ENCODE measurements at places on chromosomes 2 and 18.

DNA sequence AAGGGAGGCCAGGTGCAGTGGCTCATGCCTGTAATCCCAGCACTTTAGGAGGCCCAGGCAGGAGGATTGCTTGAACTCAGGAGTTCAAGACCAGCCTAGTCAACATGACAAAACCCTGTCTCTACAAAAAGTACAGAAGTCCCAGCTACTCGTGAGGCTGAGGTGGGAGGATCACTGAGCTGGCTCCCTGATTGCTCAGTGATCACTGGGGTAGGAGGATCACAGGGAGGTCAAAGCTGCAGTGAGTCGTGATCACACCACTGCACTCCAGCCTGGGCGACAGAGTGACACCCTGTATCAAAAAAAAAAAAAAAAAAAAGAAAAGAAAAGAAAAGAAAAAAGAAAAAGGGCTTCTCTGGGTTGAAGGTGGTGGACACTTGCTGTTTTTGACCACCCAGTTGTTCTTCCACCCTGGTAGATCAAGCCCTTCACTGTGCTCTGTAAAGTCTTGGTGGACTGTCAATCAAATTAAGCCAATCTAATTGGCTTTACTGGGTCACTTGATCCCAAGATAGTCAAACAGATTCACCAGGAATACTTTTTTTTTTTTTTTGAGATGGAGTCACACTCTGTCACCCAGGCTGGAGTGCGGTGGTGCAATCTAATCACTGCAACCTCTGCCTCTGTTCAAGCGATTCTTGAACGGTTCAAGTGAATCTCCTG, 191.6 kb downstream of the AGPS start:
- no peak for DNase-seq

DNA sequence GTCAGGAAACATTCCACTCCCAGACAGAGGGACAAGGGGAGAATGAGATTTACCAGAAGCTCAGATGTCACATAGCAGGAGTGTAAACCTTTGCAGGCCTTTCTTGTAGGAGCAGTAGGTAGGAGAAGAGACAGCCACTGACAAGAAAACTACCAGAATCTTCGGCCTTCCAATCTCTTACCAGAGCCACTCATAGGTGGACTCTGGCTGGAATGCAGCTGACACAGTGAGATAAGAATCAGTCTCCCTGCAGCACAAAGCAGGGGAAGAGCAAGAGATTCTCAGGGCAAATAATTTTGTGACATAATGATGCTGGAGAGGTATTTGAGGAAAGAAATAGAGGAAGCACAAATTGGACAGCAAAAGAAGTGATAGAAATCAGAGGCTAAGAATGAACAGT, 1534.5 kb downstream of the DPP10 start:
- DNase-seq: no peak

DNA sequence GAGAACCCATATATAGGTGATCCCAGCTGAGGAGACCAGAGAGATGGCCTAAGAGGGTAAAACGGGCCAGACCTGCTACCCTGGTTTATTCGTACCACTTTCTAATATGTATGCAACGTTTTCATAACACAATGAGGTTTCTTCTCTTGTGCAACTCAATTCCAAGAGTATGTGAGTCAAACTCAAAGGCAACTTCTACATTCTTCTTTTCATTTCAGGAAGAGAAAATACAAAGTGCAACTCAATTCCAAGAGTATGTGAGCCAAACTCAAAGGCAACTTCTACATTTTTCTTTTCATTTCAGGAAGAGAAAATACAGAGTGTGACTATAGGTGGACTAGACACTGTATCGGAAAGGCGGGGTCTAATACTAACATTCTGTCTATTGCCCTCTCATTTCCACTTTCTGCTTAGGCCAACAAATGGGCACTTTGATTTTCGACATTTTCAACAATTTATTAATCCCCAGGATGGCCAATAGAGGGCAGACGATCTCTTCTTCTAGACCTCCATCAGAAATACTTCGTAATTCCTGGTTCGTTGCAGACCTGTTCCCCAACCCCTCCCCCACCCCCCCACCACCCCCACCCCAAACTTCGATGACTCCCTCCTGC, 3.7 kb upstream of the CRIM1 start:
- no peak for DNase-seq

DNA sequence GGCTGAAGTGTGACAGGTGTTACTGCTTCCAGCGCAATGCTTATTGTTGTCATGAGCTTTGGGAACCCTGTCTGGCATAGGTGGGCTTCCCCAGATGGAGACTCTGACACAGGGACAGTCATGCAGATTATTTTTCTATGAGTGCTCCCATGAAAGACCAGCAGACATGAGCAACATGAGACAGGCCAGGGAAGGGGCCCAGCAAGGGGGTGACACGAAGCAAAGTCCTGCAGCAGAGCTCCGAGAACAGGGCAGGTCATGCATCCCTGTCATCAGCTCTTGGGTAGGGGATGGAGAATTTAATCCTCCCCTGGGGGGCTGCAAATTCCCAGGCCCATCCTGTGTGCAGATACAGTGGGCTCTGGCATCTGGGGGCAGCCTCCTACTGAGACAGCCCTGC, 77.4 kb downstream of the CTAGE1 start:
- no peak for DNase-seq

- DNase-seq: no peak
Measured at GRCh38 chr2:61807036-61807757, 46.7 kb downstream of the FAM161A start.

GRCh38 chr18:13562494-13563029, 163.8 kb downstream of the FAM210A start:
- peak; percentile 82 for DNase-seq

- no peak for DNase-seq
Measured at GRCh38 chr18:66623821-66624220, 19.9 kb upstream of the CDH19 start.

DNA sequence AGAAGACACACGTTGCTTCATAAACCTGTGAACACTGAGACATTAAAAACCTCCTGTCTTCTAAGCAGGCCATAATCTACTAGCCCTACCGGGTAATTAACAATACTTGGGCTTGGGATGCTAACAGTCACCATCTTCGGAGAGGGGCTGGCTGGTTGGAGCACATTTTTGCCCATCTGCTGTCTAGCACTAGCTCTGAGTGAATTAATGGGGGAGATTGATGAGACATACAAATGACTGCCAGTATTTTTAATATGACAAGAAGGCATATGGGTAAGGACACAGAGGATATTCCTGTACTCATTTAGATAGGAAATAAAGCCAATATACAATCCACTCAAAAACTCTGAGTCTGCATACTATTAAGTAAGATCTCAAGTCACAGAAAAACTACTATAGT, 651.6 kb upstream of the SOX11 start:
- no peak for DNase-seq

DNA sequence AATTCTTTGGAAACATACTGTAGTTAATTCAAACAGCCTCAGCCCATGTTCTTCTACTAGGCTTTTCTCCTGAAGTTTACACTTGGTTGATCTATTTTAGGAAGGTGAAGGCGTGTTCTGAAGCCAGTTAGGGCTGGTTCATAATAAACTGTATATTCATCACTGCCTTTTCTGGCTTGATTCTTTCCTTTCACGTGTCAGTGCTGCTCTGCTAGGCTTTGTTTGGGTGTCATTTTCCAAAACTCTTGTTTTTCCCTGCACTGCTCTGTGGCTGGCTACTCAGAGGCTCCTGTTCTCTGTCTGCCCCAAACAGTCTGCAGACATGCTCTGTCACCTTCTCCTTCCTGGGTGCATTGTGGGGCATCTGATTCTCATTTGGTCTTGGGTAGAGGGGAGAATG, 136.1 kb downstream of the PARD3B start:
- no peak for DNase-seq

- DNase-seq: no peak
Measured at GRCh38 chr2:72012886-72013574, 134.6 kb downstream of the CYP26B1 start.

DNA sequence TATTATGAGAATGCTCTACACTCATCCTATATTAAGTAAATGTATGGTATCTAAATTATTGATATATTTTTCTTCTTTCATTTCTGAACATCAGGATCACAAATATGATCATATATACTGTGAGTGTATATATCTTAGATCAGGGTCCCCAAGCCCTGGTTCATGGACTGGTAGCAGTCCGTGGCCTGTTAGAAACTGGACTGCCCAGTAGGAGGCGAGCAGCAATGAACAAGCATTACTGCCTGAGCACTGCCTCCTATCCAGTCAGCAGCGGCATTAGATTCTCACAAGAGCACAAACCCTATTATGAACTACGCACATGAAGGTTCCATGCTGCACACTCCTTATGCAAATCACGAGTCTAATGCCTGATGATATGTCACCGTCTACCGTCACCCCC, 1247.1 kb upstream of the NXPH2 start:
- DNase-seq: no peak

- DNase-seq: no peak
Measured at GRCh38 chr2:199911877-199912161, 726 bp downstream of the C2orf69 start.

- no peak for DNase-seq
Measured at GRCh38 chr2:149004836-149005235, 33.7 kb upstream of the LYPD6B start.

DNA sequence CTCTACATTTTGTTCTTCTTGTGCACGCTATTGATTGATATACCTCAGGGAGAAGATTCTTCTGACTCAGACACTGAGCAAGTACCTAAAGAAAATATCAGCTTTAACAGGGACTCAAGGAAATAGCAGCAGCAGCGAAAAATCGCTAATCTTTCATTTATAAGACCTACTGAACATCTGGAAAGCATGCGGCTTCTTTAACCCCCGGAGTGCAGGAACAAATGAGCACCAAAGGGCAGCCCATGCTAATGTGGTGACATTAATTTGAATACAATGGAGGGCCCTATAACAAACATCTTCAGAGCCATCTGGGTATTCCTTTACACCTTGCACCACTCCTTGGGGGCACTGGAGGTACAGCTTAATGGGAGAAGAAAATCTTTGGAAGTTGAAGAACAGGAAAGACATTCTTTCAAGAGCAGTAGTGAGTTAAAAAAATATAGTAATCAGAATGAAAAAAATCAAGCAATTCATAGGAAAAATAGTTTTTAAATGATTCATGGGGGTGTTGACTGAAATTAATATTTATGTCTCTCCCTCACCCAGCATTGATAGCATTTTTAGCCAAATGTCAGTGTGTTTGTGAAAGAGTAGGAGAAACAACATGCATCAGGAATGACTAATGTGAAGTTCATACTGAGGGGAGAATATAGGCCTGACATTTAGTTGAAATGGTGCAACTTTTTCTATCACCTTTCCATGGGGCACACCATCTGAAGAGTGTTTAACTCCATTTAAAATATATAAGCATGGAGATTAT, 281.7 kb downstream of the HRH4 start:
- DNase-seq: no peak

- DNase-seq: no peak
Measured at GRCh38 chr2:222795450-222796357, 65.1 kb upstream of the ACSL3 start.

GRCh38 chr2:28347596-28347995, 45.1 kb upstream of the FOSL2 start:
- no peak for DNase-seq

DNA sequence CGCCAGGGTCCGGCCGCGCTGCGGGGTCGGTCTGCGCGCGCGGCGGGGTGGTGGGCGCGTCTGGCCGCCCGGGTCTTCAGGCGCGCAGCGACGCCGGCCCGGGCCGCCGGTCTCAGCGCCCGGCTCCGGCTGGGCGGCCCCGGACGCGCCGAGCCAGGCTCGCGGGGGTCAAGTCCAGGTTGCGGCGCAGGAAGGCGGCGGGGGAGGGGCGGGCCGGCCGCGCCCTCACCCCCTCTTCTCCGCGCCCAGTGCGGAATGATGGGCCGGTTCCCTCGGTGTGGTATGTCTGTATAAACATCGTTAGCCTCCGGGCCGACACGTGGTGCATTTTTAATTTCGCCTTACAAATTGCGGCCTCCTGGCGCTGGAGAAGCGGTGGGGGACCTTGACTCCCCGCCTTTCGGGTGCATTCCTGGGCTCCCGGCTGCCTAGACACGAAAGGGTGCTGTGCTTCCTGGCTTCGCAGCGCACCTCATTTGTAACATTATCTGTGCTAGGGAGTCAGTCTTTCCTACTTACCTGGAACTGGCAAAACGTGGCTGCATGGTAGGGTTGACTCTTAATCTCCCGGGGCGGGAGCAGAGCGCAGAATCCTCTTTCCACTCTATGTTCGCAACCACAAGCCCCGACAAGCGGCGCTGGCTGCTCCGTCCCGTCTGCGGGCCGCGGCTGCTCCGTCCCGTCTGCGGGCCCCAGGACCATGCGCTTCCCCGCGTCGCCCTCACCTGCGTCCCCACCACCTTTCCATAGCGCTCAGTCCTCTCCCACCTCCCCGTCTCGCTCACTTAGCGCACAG, 69.0 kb downstream of the CTAGE1 start:
- DNase-seq: no peak

DNA sequence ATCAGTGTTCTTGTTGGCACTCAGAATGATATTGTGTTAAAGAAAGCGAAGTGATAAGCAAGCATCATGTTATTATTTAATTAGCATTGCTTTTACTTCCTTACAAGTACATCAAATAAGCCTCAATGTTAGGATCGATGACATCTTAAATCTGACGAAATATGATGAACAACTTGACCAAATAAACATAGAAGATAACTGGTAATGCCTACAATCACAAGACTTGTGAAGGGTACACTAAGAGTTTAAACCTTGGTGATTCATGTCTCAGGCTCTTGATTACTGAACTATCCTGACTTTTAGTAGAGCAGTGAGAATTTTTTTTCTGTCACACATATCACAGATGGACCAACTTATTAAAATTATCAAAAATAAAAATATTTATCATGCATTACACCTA, 500.8 kb upstream of the ZEB2 start:
- no peak for DNase-seq

GRCh38 chr18:941331-941730, 36.7 kb downstream of the ADCYAP1 start:
- no peak for DNase-seq

DNA sequence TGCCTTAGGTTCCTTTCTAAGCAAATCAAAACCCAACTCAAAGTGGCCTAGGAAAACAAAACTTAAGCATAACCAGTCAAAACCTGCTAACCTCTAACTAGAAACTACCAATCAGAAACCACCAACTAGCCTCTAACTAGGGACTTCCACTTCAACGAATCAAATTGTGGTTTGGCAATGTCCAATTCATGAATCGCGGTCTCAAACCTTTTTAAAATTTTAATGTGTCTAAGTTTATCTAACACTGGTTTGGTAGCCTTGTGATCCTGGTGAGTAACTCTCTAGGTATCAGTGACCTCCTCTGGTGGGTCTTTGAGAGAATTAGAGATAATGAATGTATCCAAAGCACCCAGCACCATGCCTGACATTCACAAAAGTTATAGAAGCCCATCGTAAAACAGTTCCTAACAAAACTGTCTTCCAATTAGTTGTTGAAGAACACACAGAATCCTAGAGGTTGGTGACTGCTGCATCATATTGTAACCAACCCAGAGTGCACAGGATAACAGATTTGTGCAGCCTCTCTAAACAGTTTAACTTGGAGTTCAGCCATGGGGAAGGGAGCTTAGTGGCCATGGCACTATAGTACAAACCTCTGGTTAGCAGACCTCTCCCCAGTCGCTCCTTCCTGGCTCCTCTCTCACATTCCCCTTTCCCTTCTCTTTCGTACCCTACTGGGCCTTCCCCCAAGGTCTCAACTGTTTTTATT, 45.2 kb upstream of the B3GNT2 start:
- DNase-seq: no peak

GRCh38 chr18:9232977-9233376, 96.4 kb downstream of the ANKRD12 start:
- DNase-seq: no peak

Measured in stimulated activated CD4-positive, alpha-beta T cell treated with anti-CD3 and anti-CD28 coated beads, Interleukin-12 subunit alpha, Interleukin-12 subunit beta, amount 100 ng/mL, for 4 hours (primary cell).